ENCODE measurements at places on chromosomes 11 and 22.
A peak's percentile ranks its signal among the peaks of the same experiment; 100 is the strongest.

- DNase-seq = no peak
Observed at GRCh38 chr11:116994195-116994594, 104.0 kb downstream of the SIK3 start.

- DNase-seq = no peak
Observed at GRCh38 chr22:48356731-48357130, 1470.9 kb downstream of the BRD1 start.

DNA sequence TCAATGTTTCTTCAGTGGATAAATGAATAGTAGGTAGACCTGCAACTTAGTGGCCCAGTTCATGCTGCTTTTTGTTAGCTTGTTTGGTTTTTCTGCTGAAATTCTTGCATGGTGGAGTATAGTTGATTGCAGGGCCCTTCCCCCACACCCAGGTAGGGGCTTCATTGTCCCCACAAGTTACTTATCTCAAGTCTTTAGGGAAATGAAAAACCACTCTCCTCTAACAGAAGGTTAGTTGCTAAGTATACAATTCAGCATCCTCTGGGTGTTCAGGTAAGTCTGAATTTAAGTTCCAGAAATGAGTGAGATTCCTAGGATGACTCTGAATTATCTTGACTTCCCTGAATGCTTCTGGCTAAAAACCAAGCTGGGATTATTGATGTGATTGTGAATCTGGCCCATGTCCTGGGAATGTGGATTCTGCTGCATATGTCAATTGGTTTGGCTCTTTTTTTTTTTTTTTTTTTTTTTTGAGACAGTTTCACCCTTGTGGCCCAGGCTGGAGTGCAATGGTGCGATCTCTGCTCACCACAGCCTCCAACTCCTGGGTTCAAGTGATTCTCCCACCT lies 40.3 kb downstream of the BCL2L13 start:
- no peak for DNase-seq

- DNase-seq = no peak
Observed at GRCh38 chr11:104061853-104062521, 25.5 kb downstream of the DDI1 start.

- DNase-seq = peak; percentile 38
Observed at GRCh38 chr22:20079745-20080444, at the start of gene DGCR8. Gene DGCR8, plus strand, starts transcription at chr22:20080241. Its CDS starts 5,723 bp downstream, at chr22:20085964.

- no peak for DNase-seq
Observed at GRCh38 chr11:111097191-111097590, 148.3 kb upstream of the POU2AF2 start.

DNA sequence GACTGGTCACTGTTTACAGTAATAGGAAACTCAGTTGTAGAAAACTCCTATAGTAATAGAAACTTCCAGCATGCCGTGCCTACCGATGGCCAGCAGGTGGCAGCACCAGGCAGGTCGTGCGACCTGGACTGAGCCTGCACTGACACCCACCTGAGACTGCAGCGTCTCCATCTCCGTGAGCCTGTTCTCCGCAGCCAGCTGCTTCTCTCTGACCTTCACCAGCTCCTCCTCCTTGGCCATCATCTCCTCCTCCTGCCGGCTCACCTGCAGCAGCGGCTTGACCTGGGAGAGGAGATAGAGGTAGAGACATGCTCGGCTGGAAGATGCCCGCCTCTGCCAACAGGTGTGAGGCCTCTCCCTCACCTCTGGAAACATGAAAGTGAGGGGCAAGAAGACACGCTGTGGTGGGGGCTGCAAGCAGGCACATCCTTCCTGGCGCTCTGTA lies 48.5 kb downstream of the APOL1 start:
- DNase-seq = no peak

GRCh38 chr22:28773461-28773867 lies 969 bp downstream of the CCDC117 start:
- no peak for DNase-seq

DNA sequence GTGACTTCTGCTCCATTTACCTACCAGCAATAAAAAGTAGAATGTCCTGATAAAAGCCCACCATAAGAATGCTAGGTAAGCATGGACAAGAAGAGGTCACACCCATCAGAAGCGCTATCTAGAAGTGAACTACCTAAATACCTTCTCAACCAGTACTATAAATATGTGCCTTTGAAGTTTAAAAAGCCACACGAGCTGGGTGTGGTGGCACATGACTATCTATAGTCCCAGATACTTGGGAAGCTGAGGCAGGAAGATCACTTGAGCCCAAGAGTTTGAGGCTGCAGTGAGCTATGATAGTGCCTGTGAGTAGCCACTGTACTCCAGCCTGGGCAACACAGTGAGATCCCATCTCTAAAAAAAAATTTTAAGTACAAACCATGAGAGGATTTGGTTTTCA lies 66.7 kb downstream of the PACSIN2 start:
- no peak for DNase-seq

- no peak for DNase-seq
Observed at GRCh38 chr11:34575261-34575660, 45.6 kb upstream of the EHF start.

GRCh38 chr11:57626895-57627294 lies 22.8 kb downstream of the YPEL4 start:
- no peak for DNase-seq

DNA sequence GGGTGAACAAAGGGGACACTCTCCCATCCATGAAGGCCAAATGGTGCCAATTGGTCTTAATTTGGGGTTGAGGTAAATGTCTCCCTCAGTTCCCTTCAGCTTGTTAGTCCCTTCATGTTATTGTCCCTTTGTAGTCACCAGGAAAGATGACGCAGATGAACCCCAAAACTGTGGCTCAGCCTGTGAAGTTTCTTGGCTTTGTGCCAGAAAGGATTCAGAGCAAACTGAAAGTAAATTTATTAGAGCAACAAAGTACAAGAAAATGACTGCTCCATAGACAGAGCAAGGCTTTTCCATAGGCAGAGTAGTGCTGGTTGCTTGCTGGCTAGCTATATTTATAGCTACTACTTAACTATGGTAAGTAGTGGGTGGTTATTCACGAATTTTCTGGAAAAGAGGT lies 16.7 kb downstream of the OR4C3 start:
- DNase-seq = no peak

GRCh38 chr11:96222102-96222501 lies 120.9 kb downstream of the MAML2 start:
- DNase-seq = no peak

- no peak for DNase-seq
Observed at GRCh38 chr22:45226503-45227186, 14.0 kb downstream of the KIAA0930 start.

DNA sequence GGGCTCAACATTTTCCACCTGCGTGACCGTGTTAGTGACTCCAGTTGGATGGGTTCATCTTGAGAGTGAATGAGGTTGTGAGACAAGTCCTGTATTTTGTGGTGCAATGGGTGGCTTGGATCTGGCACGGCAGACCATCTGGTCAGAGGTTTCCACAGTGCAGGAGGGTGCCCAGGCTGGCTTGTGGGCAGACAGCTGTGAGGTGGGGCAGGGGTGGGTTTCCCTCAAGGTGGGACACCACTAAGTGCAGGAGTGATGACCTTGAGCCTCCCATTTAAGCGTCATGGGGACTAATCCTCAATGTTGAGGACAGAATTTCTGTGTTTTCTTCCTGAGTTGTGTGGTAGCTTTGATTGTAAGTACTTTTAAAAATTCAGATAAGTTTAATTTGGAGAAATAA lies 220.6 kb downstream of the TBC1D22A start:
- no peak for DNase-seq

DNA sequence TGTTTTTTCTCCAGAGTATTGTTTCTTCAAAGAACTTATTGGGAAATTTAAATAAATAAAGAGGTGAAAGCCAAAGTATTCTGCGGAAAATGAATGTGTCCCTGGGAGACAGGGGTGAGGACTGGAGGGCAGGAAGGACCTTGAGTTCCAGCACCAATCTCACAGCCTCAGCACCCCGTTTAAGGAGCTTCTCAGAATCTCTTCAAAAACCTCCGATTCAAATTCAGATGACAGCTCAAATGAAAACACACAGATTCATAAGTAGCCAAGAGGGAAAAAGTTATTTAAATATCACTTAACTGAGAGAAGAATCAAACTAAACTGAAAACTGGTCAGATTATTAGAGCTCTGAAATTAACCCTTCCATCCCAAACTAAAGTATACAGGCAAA lies 12.5 kb downstream of the MTMR2 start:
- DNase-seq = no peak

DNA sequence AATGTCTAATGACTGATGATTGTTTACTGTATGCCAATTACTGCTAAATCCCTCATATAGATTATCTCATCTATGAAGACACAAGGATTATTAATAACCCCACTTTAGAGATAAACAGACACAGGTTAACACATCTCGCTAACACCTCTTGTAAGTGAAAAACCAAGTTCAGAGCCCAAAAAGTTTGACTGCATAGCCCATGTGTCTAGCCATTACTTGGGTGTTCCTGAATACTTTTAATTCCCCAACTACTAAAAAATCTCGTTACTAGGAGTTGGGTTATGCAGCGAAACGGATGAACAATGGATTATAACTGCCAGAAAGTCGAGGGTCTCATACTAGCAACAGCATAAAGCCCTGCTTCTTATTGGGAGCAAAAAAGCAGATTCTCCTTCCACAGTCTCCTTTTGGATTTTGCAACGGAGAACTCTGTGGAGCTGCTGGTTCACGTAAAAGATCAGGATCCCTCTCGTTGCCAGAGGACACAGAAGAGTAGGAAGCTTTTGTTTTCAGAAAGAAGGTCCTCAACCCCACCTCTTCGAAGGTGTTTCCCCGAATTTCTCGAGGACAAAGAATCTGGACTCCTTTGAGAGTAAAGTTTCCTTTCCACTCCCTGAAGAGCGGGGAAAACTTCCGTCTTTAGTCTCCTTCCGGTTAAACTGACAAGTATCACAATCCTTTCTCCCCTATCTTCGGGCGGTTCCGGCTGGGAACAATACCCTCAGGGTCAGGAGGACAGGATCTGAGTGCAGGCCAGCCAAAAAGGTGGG lies 979 bp downstream of the ZBED5 start:
- no peak for DNase-seq

DNA sequence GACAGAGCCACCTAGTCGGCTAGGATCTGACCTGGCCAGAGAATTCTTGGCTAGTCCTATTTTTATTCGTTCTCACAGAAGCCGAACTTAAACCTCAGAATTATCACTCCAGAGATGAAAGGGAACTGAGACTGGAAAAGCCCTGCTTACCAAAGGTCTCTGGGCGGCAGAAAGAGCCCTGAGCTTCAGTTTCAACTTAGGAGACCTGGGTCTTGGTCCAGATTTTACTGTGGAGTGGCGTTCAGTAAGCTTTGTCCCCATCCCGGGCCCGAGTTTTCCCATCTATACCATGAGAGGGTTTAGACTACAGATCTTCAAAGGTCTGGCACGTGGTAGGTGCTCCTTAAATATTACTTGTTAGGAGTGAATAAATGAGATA lies 516 bp downstream of the NEU3 start:
- no peak for DNase-seq

DNA sequence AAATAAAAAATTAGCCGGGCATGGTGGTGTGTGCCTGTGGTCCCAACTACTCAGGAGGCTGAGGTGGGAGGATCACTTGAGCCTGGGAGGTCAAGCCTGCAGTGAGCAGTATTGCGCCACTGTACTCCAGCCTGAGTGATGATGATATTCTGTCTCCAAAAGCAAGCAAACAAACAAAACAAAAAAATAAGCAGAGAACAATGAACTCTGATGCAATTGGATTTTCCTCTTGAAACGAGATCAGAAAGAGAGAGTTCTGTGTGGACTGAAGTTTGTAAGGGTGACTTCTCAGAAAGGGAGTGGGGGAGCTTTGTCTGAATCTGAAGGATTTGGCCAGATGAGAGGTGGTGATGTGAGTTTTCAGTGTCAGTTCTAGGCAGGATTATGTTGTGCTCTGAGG lies 6.0 kb upstream of the TMEM123 start:
- DNase-seq = no peak

DNA sequence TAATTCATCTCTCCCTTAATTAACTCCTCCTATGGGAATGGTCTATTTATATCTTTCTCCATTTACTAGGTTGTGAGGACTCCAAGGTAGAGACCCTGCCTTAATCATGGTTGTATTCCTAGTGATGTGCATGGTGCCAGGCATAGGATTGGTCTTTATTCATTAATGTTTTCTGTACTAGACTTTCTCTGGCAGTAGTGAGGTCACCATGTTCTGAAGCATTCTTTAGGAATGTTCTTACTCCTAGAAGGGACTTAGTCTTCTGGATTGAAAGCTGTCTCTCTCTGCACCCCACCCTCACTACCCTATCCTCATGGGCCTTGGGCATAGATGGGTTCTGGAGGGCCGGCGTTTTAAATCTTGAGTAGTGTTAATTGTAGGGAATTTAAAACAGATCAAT lies 10.6 kb upstream of the INSC start:
- no peak for DNase-seq

DNA sequence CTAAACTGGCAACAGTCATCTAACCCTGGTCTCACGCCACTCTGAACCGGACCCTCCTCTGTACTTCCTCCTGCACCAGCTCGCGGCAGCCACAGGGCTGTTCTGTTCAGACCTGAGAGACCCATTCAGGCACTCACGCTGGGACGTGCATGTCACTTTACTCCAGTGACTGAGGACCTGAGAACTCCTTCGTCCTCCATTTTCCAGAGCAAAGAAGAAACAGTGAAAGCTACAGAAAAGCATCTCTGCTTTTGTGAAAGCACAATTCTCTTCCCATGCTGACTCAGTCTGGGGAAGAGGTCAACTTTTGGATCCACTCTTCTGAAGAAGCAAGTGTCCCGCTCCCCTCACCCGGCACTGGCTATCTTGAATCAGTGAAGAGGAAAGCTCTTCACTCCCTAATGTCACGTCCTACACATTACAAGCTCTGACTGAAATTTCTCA lies 24.5 kb downstream of the PISD start:
- no peak for DNase-seq

- DNase-seq = no peak
Observed at GRCh38 chr11:120136356-120136755, 1.6 kb downstream of the TRIM29 start.

GRCh38 chr11:107184986-107185385 lies 166.7 kb upstream of the GUCY1A2 start:
- no peak for DNase-seq

DNA sequence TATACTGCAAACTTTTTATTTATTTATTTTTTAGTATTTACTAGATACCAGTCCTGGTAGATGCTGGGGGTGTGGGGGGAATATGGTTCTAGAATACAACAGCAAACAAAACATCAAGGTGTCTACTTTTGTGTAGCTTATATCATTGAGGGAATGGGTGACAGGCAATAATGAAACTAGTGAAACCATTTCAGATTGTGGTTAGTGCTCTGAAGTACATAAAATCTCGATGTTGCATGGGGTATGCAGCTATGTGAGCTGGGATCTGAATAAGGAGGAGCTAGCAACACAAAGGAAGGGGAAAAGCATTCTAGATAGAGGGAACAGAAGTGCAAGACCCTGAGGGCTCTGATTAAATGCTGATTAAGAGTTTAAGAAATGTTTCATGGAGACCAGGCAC lies 103.5 kb downstream of the WT1 start:
- DNase-seq = no peak

GRCh38 chr11:110960167-110960566 lies 247.9 kb upstream of the ARHGAP20 start:
- no peak for DNase-seq

DNA sequence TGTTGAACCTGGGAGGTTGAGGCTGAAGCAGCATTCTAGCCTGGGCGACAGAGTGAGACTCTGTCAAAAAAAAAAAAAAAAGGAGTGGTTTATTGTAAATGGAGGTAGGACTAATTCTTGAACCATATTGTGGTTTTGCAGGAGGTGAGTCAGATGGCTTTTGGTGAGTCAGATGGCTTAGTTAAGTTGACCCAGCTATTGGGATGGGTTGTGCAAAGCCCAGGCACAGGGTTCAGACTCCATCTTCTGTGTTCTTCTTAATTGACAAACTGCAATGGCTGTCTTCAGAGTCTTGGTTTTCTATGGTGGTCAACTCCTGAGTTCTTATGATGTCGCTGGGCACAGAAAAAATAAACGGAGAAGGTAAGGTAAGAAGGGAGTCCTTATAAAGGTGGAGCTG lies 182.7 kb downstream of the ADAMTS15 start:
- no peak for DNase-seq
